ENCODE measurements at places on chromosomes 6 and 20. TPM values are rescaled to one million over a fixed set of nuclear protein-coding genes. Genes with fewer than 3 reads are reported as not detected.

DNA sequence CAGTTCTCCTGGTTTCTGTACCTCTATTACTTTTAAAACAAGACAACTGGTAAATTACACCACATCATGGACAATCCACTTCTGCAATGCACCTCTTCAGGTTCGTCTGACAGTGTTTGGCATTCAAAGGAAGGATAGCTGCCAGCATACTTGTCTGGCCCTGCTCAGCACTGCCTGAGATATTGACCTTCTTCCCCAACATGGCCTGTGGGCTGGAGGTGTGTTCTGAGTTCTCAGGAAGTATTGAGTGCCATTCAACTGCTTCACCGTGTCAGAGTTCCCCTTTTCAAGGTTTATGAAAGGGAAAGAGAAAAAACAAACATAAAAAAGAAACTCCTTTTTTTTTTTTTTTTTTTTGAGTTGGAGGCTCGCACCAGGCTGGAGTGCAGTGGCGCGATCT is 267.9 kb upstream of the SASH1 start:
- DNase-seq, result no peak

The BYSL gene
- 24.7 TPM for polyA plus RNA-seq

The IL17A gene
- not detected for polyA plus RNA-seq

GRCh38 chr6:13425943-13426931 is 61.2 kb downstream of the GFOD1 start:
- DNase-seq, result no peak

The LZTS3 gene
- 83.2 TPM for polyA plus RNA-seq

DNA sequence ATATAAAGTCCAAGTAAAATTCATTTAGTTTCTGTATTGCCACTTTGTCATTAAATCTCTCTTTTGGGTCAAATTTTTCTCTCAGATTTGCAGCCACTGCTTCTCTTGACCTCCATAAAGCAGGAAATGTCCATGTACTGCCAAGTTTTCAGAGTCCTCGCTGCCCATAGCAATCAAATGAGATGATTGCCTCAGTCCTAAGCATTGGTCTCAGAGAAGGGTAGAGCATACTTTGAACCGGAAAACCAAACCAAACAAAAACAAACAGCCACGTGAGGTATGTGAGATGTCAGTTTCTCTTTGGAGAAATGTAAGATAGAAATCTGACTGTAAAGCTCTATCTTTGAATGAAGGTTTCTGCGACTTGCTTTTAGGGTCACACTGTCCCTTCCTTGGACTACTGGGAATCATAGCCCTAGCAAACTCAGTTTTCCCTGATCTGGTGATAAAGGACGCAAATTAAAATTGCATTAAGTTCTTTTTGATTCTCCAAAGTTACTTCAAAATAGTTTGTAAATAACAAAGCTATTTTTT is 505.4 kb upstream of the CITED2 start:
- no peak for DNase-seq
